Activated naive CD4-positive, alpha-beta T cell (primary cell): ENCODE measurements at places on chromosomes 16 and 17.

DNA sequence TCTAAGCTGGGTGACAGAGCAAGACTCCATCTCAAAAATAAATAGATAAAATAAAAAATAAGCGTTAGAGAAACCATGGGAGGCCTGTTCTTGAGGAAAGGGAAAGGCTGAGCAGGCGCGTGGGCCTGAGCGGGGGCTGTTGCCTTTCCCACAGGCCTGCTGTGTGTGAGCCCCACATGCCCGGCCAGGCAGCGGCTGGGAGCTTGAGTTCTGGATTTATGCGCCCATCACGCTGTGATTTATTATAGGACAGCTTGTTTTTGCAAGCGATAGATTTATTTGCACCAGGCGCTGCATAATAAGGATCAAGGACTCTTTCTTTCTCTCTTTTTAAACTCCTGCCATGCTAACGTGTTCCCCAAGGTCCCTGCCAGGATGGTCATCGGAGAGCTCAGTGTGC lies 14.8 kb upstream of the WFDC1 start:
- DNase-seq = no peak

GRCh38 chr17:74605361-74605760 lies 13.3 kb upstream of the CD300LD start:
- no peak for DNase-seq

GRCh38 chr17:18040261-18040858 lies 1.2 kb downstream of the GID4 start:
- no peak for DNase-seq

DNA sequence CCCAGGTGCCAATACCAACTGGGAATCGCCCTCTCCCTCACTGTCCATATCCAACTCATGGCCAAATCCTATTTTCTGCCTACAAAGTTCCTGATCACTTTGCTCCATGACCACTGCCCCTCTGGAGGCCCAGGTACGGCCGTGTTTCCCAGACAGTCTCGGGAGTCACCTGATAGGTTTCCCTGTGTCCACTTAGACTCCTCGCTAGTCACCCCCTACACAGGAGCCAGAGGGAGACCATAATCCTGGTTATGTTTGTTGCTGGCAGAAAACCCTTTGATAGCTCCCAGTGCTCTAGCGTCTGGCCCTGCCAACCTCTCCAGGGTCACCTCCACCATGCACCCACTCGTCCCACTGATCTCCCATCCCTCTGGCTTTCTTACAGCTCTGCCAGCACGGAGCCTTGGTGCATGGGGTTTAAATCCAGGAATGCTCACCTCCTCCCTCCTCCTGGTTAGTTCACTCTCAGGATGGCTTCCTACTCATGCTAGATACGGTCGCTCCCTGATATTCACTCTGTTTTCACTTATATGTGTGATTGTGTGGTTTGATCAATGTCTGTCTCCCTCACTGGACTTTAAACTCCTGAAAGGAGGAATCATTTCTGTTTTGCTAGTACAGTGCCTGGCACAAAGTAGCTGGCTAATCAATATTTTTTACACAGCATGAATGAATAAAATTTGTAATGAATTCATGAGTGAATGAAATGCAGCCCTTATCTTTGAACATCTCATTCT lies 7.5 kb upstream of the CALB2 start:
- no peak for DNase-seq

GRCh38 chr16:3734084-3734757 lies 16.9 kb upstream of the TRAP1 start:
- DNase-seq = no peak

DNA sequence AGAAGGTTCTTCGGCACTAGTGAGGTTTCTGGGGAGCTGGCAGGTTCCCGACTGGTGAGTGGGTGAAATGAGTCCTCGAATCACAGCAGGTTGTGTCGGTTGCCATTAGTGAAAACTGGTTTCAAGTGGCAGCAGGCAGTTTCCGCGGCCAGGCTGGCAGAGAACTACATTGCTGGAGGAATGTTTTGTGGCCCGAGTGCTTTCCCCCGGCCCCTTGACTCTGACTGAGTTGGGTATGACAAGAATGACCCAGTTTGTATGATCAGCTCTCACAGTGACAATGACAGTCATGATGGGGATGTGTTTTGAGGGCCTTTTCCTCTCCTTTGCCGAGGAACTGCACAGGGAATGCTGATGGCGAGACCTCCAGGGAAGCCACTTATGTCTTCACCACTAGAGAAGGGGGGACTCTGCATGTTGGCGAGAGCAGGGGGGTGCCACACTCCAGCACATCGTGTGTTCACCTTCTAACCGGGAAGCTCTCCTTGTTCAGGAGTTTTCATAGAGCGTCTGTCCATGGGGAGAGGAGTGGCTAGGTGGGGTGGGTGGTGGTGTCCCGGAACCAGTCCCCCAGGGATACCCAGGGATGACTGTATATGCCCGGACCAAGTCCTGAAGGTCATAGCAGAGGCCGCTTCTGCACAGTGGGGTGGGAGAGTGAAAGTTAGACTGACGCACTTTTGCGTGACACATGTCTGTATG lies 206.0 kb upstream of the CHMP6 start:
- DNase-seq = no peak

- DNase-seq = no peak
These were observed 233.0 kb downstream of the MSI2 start for GRCh38 chr17:57489321-57489720.

DNA sequence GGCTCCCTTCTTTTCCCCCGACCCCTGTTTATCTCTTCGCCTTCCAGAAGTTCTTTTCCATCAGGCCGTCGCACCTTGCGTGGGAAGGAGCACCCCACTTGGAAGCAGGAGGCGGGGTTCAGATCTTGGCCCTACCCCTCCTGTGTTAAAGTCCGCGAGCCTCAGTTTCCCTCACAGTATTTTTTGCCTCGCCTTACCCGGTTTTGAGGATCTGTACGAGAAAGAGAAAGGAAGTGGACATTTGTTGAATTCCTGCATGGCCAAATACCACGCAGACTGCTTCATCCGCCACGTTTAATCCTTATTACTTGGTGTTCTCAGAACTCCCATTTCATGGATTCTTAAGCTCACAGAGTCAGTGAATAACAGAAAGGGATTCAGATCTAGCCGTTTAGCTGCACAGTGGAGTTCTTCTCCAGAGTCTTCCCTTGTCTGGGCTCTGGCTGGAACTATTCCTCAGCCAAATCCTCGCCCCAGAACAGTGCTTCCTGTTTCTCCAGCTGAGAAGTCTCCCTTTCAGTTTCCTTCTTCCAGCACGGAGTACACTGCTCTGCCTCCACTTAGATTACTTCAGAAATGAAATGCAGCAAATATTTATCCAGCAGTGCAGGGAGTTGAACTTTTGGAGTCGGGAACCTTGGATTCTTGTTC lies 590 bp downstream of the TMEM219 start:
- DNase-seq = no peak

DNA sequence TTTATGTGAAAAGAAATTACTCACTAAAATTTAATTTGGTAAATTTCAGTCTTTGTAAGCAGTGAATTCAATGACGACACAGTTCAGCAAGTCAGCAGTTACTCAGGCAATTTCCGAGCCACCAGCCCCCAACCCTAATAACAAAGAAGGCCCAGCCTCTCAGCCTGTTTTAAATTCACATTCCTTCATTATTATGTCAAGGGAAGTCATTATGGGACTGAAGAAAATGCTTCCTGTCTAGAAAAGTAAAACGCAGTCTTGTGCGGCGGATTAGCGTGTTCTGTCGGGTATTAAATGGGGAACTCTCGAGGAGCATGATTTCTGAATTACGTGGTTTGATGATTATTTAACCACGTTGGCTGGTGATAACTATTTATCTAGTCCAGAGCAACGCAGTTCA lies 177.6 kb downstream of the AIPL1 start:
- no peak for DNase-seq

DNA sequence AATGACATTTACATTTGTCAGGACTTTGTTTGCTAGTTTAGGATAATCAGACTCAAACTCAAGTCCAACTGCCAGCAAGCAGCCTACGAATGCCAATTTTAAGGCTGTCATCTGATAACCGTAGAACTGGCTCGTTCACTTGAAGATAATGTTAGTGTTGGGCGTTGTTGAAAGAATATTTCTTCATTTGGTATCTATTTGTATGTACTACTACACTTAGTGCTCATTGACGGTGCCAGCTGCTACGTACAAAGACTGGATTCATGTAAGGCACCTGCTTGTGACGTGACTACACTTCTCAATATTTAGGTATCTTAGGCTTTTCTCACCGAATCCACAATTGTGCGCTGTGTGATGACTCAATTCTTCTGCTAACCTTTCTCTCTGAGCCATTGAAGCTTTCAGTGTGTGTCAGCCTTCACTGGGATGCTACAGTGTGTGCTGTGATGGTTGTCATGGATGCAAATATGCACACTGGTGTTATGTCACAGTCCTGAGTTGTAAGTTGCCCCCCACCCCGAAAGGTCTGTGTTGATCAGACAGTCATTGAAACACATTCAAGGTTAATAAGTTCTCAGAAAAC lies 5.7 kb downstream of the ATP2C2 start:
- no peak for DNase-seq
